ENCODE measurements at places on chromosomes 5 and 9. TPM values are rescaled to one million over a fixed set of nuclear protein-coding genes. Genes with fewer than 3 reads are reported as not detected.

- DNase-seq = no peak
Measured at GRCh38 chr5:27494887-27495286, 456.5 kb upstream of the CDH9 start.

DNA sequence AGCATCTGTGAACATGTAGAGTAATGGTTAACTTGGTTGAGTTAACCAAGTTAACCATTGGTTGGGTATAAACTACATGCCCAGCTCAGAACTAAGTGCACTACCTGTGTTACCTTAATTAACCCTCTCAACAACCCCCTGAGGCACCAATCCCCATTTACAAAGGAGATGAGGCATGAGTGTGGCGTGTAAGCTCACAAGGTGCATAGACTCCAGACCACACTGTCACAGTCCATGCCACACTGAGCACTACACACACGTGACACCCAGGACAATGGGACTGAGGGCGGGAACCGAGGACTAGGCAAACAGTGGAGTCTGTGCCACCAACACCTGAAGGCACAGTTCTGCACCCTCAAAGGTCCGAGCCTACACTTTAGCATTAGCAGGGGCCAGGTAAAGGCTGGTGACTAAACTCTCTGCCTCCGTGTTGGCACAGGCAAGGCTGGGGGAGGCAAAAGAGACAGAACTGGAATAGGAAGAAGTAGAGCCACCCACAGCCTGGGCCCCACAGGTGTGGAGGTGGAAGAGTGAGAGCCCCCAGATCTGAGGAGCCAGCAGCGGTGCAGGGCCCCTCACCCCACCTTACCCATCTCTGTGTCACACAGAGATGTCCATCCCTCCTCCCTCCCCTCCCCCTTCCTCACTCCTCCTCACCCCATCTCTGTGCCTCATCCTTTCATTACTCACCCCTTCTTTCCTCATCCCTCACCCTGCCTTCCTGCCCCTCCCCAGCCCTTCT lies 2.2 kb upstream of the DNAJB5 start:
- no peak for DNase-seq

SOWAHA gene
- polyA plus RNA-seq = 0.12 TPM

COL27A1 gene
- 31.5 TPM for polyA plus RNA-seq

PCDHB3 gene
- 1.8 TPM for polyA plus RNA-seq

Data from muscle of back (tissue), 13 donors.